ENCODE measurements at places on chromosomes 5 and 9.

DNA sequence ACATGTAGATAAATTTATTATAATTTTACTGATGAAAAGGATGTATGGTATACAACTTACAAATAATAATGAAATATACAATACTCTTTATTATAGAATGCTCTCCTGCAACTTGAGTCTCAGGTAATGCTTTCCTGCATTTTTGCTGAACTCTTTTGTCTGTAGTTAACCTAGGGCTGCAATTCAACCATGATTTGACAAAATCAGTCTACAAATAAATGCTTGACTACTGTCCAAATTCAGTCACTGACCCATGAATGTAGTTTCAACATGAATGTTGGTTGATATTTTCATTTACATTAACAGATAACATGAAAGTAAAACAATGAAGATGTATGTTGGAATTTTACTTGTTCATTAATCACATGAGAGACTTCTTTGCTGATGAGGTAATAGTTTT is 320.9 kb downstream of the ZSWIM6 start:
- no peak for DNase-seq

- no peak for DNase-seq
Measured at GRCh38 chr9:112094948-112095681, 80.0 kb downstream of the SUSD1 start.

DNA sequence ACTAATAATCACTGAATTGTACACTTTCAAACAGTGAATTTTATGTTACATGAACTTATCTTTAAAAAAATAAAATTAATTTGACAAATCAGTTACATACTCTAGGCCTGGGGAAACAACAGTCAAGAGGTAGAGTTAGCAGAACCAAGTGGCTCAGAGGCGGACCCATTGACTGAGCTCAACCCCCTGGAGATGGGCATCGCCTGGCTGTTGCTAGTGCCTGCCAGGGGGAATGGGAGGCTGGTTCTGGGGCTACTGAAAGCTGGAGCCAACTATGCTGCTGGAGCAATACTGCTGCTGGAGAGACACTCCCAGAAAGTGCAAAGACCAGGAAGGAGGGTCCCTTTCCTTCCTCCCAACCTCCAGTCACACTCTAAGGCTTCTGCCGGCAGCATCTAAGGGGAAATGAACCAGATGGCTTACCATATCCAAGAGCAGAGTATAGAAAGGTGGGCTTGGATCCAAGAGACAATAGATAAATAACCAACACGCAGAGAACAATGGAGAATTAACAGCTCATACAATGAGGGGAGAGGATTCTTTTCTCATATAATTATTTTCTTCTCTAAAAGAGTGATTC is 40.3 kb upstream of the ANKRD55 start:
- DNase-seq = no peak

- DNase-seq = no peak
Measured at GRCh38 chr5:150577378-150578139, 62.9 kb upstream of the SYNPO start.

DNA sequence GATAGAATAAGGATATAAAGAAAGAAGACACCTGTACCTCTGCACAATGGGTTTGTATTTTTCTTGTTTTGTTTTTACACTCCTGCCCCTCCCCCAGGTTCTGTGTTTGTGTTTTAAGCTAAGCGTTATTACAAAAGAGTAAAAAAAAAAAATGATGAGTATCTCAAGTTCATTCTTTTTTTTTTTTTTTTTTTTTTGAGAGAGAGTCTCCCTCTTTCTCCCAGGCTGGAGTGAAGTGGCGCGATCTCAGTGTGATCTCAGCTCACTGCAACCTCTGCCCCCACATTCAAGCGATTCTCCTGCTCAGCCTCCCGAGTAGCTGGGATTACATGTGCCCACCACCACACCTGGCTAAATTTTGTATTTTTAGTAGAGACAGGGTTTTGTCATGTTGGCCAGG is 29.4 kb upstream of the RAI14 start:
- DNase-seq = no peak

DNA sequence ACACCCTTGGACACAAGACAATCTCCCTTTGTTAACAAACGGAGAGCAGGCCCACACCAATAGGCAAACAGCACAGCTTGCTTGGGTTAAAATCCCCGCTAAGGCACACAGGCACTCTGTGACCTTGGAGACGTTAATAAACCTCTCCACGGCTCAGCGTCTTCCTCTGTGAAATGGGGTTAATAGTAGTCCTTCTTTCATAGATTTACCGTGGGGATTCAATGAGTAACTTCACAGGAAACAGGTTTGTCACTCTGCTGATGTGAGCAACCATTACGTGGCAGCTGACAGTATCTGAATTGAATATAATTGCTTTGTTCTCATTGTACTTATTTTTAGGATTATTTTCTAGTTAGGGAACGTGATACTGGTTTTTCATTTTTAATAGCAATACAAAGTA is 65.2 kb upstream of the ADRA1B start:
- DNase-seq = no peak

GRCh38 chr5:80935811-80936385 is 24.3 kb upstream of the RASGRF2 start:
- no peak for DNase-seq
